ENCODE measurements at places on chromosomes 5 and 9. TPM values are rescaled to one million over a fixed set of nuclear protein-coding genes. Genes with fewer than 3 reads are reported as not detected.

DNA sequence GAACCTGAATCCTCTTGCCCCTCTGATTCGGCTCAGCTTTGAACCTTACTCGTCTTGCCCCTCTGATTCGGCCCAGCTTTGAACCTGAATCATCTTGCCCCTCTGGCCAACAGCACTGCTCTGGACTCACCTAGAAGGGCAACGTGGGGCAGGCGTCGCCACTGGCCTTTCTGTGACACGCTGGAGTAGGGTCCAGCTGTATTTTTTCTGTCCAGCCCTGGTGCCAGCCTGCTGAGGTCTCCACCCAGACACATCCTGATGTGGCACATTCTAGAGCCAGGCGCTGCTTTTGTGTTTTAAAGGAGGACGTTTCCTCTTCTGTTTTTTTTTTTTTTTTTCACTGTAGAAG is 15.2 kb upstream of the CPEB4 start:
- no peak for DNase-seq

SOX30 gene
- total RNA-seq, result not detected

DNA sequence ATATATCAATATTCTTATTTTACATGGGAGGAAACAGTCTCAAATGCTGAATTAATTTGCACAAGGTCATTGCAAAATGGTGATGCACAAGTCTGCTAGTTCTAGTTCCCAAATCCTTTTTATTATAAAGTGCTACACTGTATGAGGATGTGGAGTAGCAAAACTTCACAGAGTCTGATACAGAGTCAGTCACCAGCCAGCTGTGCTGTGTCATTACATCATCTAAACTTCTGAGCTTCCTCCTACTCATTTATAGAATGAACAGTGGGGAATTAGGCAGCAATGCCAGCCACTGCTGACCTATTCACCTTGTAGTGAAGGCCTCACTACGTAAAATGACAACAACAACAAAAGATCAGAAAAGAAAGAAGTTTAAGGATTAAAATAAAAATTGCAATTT is 357.8 kb downstream of the TMEM167A start:
- no peak for DNase-seq

MZB1 gene
- total RNA-seq, result 1.6 TPM

GRCh38 chr9:114092336-114092735 is 6.8 kb downstream of the KIF12 start:
- DNase-seq, result no peak

- DNase-seq, result no peak
Observed at GRCh38 chr5:60727033-60727679, 27.2 kb upstream of the DEPDC1B start.

GRCh38 chr9:123454361-123454760 is 98.4 kb downstream of the CRB2 start:
- no peak for DNase-seq

DNA sequence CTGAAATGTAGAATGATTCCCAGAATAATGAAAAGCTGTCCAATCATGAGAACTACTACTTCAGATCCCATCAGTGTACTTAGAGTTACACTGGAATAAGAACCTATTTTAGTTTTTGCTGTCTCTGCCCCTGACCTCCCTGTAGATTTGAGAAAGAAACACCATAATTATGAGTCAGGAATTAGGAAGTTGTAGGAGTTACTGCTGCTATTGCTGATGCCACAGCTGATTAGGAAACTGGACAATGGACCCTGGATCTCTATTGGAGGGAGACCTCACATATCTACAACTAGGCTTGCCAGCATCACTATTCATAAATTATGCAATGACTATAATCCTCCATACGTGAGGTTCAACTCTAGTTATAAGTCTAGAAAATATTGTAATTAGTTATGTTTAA is 48.8 kb upstream of the EDIL3 start:
- DNase-seq, result no peak

DNA sequence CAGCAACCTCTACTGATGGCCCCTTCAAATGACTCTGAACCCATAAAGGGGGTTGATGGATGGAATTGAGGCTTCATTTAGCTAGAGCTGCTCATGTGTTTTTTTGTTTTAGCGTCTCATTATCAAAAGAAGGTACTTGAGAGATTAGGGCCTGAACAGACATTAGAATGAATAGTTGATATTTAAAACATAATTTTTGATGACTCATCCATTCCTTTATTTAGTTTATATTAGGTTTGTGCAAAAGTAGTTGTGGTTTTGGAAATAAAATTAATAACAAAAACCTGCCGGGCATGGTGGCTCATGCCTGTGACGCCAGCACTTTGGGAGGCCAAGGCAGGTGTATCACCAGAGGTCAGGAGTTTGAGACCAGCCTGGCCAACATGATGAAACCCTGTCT is 485.9 kb downstream of the PSAT1 start:
- DNase-seq, result no peak

GPR151 gene
- total RNA-seq, result not detected

LRRC19 gene
- not detected for total RNA-seq

DNA sequence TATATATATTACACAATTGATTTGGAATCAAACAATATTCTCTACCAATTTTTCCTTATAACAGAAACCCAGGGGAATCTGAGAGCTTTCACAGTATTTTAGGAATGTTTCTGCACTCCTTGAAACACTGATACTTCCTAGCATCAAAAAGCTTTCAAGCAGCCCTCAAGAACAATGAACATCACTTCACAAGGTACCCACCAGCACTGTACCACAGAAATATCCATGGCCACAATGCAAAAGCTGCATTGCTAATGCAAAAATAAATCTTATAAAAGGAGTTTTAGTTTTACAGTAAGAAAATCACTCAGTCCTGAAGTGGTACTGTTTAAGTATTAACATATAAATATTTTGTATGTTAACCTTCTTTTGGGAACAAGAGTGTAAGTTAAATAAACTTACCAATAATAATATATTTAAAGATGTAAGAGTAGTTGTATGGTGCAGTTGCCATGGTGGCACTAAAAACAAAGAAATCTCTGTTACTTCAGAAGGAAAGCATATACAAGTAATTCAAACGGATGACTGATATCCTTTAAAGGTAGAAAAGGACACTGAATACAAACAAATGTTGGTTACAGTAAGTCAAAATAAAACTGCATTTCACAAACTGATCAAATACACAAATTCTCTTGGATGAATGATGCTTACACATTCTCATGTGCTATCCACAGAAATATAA is 8.6 kb downstream of the RAB14 start:
- DNase-seq, result no peak

TRIM7 gene
- 0.84 TPM for total RNA-seq

VAV2 gene
- total RNA-seq, result 5.2 TPM

DNA sequence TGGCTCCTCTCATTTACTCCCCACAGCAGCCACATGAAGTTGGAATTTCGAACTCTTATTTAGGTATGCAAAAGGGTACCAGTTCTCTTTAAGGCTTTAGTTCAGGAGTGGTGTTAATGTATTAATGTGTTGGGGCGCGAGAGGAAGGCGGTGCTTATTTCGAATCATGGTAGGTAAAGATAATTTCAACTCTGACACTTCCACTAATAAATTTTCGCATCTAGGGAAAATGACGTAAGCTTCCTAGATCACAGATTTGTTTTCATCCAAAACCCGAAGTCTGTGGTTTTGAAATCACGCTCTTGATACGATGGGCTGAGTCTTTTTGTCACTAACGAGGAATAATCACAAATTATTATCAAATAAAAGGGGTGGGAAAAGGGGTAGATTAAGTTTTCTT is 681 bp downstream of the PPWD1 start:
- DNase-seq, result no peak

GRCh38 chr9:114016629-114017423 is 61.3 kb downstream of the AMBP start:
- DNase-seq, result peak; percentile 14
